NCI-H345 (cell line): ENCODE measurements at places on chromosomes 2 and 18.

GRCh38 chr18:55326134-55326533 lies 261.9 kb downstream of the TCF4 start:
- DNase-seq, result no peak

DNA sequence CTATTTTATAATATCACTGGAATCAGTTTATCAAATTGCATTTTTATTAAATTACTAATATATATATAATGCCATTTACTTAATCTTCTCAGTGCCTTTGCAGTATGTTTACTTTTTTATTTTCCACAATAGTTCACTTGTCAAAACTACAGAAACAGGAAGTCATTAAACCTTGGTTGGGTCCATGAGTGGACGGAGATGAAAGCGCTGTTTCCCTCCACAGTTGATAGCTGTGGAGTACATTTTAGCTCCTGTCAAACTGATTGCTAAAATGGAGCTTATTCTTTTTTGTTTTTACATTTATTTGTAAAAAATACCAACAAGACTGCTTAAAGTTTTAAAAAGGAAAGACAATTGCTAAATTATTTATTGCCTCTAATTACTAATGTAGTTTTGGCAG lies 19.2 kb downstream of the MFF start:
- no peak for DNase-seq

DNA sequence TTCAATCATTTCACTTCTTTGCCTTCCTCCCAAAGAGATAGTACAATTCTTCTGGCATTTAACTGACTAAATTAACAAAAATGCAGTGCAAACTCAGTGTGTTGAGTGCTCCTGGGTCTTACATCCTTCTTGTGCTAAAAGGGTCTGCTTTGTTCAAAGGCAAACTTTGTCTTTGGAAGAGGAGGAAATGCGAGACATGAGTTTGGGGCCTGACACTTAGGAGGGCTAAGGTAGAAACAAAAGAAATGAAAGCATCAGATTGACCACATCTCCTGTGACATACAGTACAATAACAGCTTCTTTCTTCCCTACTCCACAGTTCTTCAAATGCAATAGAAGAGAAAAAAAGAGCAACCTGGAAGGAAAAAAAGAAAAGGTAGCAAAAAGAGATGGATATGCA lies 161.7 kb downstream of the CNTNAP5 start:
- DNase-seq, result no peak

DNA sequence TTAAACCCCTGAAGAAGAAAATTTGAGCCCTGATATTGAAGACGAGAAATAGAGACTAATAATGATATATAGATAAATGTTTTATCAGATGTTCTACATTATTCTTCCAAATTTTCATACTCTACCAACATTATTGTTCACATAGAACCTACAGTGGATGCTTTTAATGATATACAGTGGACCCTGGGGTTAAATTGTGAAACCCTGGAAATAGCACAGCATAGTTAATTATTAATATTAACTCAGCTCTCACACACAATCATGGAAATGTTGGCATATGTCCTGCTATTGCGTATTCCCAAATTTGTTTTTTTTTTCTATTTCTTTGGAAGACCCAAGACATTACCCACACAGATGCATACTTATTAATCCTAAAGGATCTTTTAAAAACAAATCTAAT lies 579.9 kb downstream of the CCDC85A start:
- no peak for DNase-seq

DNA sequence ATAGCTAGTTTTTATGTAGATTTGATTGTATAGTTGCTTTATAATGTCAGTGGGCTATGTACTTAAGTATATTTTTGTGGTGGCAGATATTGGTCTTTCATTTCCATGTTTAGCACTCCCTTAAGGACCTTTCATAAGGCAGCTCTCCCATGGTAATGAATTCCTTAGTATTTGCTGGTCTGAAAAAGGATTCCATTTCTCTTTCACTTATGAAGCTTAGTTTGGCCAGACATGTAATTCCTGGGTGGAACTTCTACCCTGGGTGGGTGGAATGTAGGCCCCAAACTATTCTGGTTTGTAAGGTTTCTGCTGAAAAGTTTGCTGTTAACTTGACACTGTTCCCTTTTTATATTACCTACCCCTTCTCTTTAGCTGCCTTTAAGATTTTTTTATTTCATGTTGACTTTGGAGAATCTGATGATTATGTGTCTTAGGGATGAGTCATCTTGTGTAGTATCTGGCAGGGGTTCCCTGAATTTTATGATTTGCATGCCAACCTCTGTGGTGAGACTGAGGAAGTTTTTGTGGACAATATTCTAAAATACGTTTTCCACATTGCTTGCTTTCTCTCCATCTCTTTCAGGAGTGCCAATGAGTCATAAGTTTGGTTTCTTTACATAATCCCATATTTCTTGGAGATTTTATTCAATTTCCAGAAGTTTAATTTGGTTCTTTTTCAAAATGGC lies 65.4 kb upstream of the VRK2 start:
- no peak for DNase-seq

DNA sequence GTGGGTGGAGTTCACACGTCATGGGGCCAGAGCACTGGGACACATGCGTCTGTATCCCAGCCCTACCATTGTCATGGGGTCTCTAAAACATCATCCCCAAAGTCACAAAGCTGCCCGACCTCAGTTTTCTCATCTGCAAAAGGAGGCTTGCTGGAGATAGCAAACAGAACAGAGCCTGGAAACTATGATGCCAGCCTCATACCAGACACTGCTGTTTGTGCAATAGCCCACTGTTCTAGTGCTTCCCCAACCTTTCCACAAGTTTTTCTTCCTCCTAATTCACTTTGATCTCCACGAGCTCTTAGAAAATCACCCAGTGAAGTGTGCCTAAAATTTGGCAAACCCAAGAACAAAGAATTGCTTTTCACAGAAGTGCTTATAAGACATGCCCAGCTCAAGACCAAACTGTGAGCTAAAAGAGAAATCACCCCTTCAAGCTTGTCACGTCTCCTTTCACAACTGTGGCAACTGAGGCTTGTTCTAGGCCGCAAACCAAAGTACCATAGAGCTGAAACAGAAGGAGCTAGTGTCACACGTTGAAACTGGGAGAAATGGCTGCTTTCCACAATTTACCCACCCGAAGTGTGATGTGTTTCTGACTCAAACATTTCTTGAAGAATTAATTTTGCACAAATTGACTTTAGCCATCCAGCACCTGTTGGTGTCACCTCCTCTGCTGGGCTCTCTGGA lies 162.7 kb upstream of the ID2 start:
- no peak for DNase-seq

GRCh38 chr2:98501876-98502275 lies 57.2 kb downstream of the INPP4A start:
- no peak for DNase-seq
